ENCODE measurements at places on chromosomes 5 and 9.

- no peak for DNase-seq
Measured at GRCh38 chr5:64164166-64164565, 1.5 kb upstream of the RNF180 start.

- DNase-seq = no peak
Measured at GRCh38 chr5:139149477-139150199, 48.5 kb downstream of the SIL1 start.

GRCh38 chr5:40962207-40962955, 53.1 kb downstream of the C7 start:
- no peak for DNase-seq

GRCh38 chr9:16030528-16031185, 477.8 kb downstream of the CCDC171 start:
- no peak for DNase-seq

GRCh38 chr5:64166201-64166959, 737 bp downstream of the RNF180 start:
- DNase-seq = no peak

DNA sequence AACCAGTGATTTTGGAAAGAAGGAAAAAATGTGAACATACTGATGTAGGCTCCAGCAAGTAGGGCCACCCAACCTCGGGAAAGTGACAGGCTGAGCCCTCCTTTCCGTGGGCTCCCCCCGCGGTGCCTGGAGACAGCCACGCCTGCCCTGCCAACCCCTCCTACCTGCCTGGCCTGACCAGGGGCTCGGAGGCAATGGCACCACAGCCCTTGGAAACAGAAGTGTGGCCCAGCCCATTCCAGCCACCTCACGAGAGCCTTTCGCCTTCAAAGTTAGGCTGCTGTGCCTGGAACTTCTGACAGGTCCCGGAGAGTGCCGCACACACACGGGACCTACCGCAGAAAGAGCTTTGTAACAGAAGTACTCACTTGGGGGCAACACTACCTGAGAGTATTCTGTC, 49.5 kb upstream of the LRRC14B start:
- no peak for DNase-seq

DNA sequence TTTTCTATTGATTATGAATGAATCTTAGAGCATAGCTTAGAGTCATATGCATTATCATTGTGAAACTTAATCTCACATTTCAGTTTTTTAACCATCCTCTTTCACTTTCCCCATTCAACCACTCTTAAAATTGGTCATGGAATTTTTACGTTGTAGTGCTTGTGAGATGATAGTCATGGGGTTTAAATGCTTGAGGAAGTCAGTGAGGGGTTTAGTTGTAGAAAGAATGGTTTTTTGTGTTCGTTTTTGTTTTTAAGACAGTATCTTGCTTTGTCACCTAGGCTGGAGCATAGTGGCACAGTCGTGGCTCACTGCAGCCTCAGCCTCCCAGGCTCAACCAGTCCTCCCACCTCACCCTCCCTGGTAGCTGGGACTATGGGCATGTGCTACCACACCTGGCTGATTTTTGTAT, 19.6 kb downstream of the UGCG start:
- no peak for DNase-seq
